CD4-positive, CD25-positive, alpha-beta regulatory T cell (primary cell): ENCODE measurements at places on chromosomes 12 and 14. TPM values are rescaled to one million over a fixed set of nuclear protein-coding genes. Genes with fewer than 3 reads are reported as not detected.

DNA sequence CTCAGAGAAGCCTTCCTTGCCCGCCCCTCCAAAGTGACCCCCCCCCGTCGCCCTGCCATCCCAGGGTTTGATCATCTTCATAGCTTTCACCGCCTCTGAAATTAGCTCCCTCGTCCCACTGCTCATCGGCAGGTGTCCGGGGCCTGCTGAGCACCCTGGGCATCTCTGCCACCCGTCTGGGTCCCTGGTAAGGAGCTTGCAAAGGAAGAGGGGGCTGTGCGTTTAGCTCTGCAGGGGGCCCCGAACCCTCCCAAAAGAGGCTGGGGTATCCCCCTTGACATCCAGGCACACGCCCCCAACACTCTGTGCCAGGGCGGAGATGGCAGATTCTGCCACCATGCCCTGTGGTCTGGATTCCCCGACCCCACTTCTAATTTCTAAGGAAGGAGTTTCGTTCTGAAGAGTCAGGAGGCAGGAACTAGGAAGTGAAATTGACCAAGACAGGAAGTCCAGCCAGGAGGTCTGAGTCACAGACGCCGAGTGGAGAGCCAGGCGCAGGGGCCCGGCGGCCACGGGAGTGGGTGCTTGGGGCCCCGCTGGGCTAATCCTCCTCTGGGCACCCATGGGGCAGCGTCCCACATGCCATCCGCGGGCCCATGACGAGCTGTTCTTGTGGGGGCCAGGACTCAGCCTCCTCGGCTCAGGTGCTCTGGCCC lies 95.7 kb downstream of the RFLNA start:
- H3K27me3 ChIP-seq = no peaks in the 10 kb centered on the region
- H3K27ac ChIP-seq = no peak overlapping the region
- peaks cover 19% of the 10 kb centered on the region for H3K4me1 ChIP-seq
- peaks cover 16% of the 10 kb centered on the region for H3K36me3 ChIP-seq

GRCh38 chr14:39827901-39828655 lies 395.8 kb upstream of the FBXO33 start:
- no peak for DNase-seq
- H3K36me3 ChIP-seq = no peaks in the 10 kb centered on the region
- H3K4me3 ChIP-seq = no peak overlapping the region
- no peaks in the 10 kb centered on the region for H3K27me3 ChIP-seq
- H3K27ac ChIP-seq = no peak overlapping the region

DNA sequence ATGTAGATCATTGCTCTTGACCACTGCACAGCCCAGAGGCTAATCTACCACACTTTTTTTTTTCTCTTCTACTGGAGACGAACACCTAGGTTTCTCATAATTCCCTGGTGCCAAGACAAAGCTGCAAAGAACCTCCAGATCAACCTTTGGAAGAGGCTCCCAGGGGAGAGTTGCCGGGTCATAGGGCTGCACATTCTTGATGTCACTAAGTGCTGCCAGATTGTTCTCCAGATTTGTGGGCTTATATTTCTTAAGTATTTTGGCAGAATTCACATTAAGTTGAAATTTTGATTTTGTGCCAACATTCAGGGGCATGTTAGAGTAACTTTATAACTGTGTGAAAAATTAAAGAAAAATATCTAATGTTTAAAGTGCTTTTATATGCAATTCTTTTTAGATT lies 13.5 kb upstream of the PDZRN4 start:
- no peak for DNase-seq
- H3K4me3 ChIP-seq = no peak overlapping the region
- no peaks in the 10 kb centered on the region for H3K27me3 ChIP-seq
- H3K36me3 ChIP-seq = no peaks in the 10 kb centered on the region

DNA sequence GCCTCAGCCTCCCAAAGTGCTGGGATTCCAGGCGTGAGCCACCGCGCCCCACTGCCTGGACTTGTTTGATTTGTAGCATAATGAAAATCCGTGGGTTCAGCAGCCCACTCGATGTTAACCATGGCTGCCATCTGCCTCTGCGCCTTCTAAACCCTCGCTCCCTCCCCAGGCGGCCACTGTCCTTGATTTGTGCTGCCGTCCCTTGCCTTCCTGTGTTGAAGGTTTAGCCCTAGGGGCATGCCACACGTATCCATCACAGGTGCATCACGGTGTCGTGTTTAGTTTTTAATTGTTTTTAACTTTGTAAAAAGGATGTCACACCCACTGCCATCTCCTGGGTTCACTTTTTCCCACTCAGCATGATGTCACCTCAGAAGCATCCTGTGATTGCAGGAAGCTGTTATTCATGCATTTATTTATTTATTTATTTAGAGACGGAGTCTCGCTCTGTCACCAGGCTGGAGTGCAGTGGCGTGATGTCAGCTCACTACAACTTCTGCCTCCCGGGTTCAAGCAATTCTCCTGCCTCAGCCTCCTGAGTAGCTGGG lies 24.5 kb upstream of the ULK1 start:
- no peak overlapping the region for H3K4me3 ChIP-seq
- no peak overlapping the region for H3K27ac ChIP-seq
- no peak for DNase-seq

GRCh38 chr12:75548879-75549278 lies 37.5 kb upstream of the KRR1 start:
- H3K36me3 ChIP-seq = no peaks in the 10 kb centered on the region
- no peaks in the 10 kb centered on the region for H3K4me1 ChIP-seq
- DNase-seq = no peak
- no peak overlapping the region for H3K27ac ChIP-seq
- no peak overlapping the region for H3K4me3 ChIP-seq
- peaks cover 29% of the 10 kb centered on the region for H3K27me3 ChIP-seq

DNA sequence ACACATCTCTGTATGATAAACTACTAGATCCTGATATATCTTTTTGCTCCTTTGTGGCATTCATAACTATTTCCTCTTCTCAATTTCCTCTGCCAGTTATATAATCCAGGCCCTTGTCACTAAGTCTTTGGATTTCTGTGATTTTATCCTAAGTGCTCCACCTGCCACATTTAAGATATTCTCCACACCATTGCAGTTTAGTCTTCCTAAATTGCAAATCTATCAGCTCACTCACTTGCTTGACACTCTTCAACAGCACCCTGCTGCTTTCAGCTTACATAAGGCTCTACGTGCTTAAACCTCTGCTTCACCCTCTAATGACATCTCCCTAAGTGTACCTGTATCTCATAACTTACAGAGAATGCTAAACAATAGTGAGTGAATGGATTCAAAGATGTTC lies 1032.2 kb upstream of the SEL1L start:
- no peaks in the 10 kb centered on the region for H3K27me3 ChIP-seq
- H3K4me1 ChIP-seq = no peaks in the 10 kb centered on the region
- H3K36me3 ChIP-seq = no peaks in the 10 kb centered on the region
- no peak overlapping the region for H3K4me3 ChIP-seq
- DNase-seq = no peak
- no peak overlapping the region for H3K27ac ChIP-seq

GRCh38 chr14:105148604-105149145 lies 19.9 kb downstream of the JAG2 start:
- no peaks in the 10 kb centered on the region for H3K27me3 ChIP-seq
- no peaks in the 10 kb centered on the region for H3K36me3 ChIP-seq
- no peak for DNase-seq
- H3K4me1 ChIP-seq = no peaks in the 10 kb centered on the region
- H3K4me3 ChIP-seq = no peak overlapping the region

DNA sequence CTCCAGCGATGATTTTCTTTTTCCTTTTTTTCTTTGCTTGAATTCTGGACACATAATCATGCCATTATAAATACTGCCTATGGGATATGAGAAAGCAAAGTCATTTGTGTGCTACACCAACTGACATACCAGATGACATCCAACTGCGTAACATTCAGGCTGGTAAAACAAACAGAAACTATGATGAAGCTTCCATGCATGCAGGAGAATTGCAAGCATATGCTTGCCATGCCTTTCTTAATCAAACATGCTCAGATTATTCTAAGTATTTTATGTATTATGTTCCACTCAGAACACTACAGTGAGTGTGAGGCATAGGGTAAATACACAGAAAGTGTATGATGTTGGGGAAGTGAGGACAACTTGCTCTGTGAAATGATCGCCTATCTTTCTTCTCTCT lies 97.4 kb downstream of the C12orf50 start:
- DNase-seq = no peak
- H3K27me3 ChIP-seq = no peaks in the 10 kb centered on the region
- H3K27ac ChIP-seq = no peak overlapping the region
- H3K4me1 ChIP-seq = no peaks in the 10 kb centered on the region
- H3K4me3 ChIP-seq = no peak overlapping the region
- H3K36me3 ChIP-seq = no peaks in the 10 kb centered on the region

ZNF891 gene
- 0.29 TPM for polyA plus RNA-seq

JPH4 gene
- polyA plus RNA-seq = not detected

PPM1H gene
- not detected for polyA plus RNA-seq

CD69 gene
- 193 TPM for polyA plus RNA-seq

CCDC60 gene
- polyA plus RNA-seq = not detected

NYNRIN gene
- polyA plus RNA-seq = not detected

COPZ1 gene
- 151 TPM for polyA plus RNA-seq
